ENCODE measurements at places on chromosomes 5 and 9.

- DNase-seq = no peak
Measured at GRCh38 chr5:131377785-131378325, 114.0 kb downstream of the CDC42SE2 start.

DNA sequence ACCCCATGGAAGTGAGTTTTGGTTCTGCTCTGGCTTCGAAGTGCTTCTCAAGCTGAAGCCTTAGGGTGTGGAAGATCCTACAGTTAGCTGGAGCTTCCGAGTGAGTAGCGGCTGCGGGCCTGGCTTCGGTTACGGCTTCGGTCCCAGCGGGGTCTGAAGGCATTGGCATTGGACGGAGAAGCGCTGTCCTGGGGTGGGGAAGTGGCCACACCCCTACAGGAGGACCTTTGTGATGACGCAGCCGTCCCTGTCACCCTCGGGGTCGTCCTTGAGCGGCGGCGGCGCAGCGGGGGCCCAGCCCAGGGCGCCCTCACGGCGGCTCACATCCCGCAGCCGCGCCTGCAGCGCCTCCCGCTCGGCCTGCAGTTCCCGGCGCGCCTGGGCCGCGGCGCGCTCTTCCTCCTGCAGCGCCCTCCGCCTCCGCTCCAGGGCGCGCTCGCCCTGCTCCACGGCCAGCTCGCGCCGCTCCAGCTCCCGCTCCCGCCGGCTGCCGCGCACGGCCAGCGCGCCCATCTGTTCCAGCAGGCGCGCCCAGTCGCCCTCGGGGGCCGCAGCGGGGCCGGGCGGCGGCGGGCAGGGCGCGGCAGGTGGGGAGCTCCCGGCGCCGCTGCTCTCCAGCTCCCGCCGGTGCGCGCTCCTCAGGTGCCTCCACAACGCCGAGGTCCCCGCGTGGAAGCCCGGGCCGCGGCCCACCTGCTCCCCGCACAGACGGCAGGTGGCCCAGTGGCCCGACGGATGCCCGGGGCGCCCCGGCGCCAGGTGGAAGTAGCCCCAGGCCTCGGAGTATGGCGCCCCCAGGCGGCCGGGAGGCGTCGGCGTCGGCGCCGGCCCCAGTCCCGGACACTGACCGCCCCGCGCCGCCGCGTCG lies 9.9 kb downstream of the ZBED3 start:
- DNase-seq = no peak

GRCh38 chr5:117748336-117748735 lies 1173.7 kb upstream of the SEMA6A start:
- no peak for DNase-seq

DNA sequence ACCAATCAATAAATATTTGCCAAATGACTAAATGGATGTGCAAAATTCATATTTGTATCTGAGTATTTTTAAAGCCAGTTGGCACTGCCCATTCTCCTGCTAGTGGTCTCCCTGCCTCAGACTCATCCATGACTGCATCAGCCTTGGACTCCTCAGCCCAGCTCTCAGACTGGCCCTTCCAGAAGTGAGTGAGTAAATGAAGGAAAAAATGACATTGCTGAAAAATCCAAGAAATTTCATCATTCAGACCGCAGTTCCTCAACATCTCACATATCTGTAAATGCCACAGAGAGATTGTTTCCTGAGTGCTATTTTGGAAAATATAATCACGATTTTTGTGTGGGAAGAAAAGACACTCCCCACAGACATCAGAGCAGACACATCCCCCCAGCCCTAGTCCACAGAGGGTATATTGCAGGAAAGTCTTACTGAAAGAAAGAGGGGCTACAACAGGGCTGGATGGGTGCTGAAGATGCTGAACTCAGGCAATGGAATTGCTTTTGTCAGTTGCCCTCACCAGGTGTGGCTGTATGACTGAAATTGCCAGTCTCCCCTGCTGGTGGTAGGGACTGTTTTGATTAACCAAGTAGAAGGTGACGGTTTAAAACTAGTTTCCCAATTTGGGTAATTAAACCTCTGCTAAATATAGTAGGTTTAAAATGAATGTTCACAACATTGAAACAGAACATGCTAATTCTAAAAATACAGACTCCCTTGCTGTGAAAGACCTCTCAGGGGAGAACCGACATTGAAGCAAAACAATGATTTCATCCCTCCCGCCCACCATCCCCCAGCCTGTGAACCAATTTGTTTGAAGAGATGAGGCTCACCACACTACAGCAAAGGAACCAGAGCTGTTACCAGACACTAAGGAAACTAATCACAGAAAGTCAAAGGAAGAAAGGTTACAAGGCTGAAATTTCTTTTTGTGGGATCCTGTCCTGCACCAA lies 158.8 kb downstream of the DEPDC1B start:
- peak; percentile 90 for DNase-seq

- no peak for DNase-seq
Measured at GRCh38 chr5:147832541-147832940, 1.1 kb upstream of the SPINK1 start.

DNA sequence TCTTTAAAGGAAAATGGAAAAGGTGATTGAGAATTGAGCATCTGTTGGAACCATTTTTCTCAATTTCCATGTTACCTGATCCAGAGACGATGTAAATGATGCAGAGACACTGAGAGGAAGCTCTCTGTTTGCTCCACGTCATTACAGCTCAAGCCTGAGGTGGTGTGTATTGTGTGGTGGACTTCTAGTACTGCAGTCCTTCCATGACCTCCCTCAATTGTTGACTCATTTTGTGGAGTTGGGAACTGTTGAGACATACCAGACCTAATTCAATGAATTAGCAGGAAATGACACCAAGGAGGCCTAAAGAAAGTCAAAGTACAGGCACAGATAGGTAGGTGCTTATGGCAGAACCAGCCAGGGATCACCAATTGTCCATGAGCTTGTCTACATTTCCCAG lies 15.6 kb upstream of the LVRN start:
- DNase-seq = no peak

- DNase-seq = no peak
Measured at GRCh38 chr5:176409765-176410164, 6.6 kb downstream of the CLTB start.

- no peak for DNase-seq
Measured at GRCh38 chr9:36258996-36259533, 817 bp upstream of the GNE start.

GRCh38 chr5:84202136-84202535 lies 182.5 kb downstream of the EDIL3 start:
- DNase-seq = no peak

DNA sequence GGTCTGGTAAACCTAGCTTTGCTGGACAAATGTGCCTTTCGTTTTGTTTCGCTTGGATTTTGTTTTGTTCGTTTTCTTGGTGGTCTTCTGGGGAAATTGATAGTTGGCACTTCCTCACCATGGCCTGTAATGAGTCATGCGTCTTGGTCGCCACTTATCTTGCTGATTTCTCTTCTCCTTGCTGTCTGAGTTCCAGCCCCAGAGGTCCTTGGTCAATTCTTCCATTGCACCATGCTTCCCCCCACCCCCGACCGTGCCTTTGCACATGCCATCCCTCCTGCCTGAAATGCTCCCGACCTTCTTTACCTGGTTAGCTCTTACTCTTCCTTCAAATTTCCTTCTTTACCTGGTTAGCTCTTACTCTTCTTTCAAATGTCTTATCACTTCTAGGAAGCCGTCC lies 168.7 kb upstream of the MSX2 start:
- no peak for DNase-seq

GRCh38 chr5:67648201-67648671 lies 451.6 kb upstream of the CD180 start:
- no peak for DNase-seq

DNA sequence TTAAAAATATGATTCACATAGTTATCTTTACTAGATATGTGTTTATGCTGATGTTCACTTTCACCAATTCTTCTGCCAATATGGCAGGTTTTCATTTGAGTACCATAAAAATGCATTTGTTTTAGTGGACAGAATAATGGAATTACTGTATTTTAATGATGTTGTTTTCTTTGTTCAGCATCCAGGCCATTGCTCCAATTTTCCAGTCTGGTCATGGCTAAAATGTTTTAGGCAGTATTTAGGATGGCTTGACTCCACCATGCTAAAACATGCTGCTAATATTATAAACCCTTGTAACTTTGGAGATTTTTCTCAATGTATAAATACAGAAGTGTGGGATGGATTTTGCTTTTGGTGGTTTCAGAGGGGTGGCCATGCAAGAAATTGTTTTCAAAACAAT lies 273.0 kb upstream of the RPS23 start:
- DNase-seq = no peak

DNA sequence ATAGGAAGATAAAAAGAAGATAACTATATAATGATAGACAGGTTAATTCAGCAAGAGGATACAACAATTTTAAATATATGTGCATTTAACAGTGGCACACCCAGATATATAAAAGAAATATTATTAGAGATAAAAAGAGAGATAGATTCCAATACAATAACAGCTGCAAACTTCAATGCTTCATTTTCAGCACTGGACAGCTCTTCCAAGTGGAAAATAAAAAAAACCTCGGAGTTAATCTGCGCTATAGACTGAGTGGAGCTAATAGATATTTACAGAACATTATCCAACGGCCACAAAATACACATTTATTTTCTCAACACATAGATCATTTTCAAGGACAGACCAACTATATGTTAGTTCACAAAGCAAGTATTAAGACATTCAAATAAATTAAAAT lies 1229.5 kb upstream of the CDH6 start:
- DNase-seq = no peak

GRCh38 chr5:108655750-108656450 lies 91.8 kb upstream of the FER start:
- no peak for DNase-seq

GRCh38 chr9:89000973-89001916 lies 10.0 kb downstream of the S1PR3 start:
- DNase-seq = no peak

DNA sequence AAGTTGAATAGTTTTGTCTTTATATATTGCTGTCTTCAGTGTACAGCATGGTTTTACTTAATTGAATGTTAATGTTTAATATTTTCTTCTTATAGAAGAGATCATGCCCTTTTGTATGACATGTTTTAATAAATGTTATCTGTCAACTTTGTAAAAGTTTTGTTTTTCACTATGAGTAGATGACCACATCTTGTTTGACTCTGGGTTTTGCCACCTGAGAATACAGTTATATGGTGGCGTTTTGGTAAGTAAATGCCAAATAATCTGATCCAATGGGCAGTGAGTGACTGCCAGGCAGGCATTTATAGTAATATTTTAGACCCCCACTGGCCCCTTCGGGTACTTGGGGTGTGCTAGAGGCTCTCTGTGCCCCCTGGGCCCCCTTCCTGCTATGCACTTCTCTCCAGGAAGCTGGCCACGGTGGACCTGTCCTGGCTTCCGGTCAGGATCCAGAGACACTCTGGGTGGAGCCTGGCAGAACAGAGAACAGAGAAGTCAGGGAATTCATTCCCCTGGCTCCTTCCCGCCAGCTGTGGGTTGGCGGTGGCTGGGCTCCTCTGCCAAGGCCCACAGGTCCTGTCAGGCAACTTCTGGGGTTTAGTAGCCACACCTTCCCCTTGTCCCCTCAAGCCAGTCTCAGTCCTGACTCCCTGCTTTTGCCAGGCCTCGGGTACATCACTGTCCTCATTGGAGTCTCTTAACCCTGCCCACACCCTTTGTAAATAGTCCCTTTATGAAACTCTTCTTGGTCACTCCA lies 22.2 kb upstream of the ZBTB34 start:
- no peak for DNase-seq

DNA sequence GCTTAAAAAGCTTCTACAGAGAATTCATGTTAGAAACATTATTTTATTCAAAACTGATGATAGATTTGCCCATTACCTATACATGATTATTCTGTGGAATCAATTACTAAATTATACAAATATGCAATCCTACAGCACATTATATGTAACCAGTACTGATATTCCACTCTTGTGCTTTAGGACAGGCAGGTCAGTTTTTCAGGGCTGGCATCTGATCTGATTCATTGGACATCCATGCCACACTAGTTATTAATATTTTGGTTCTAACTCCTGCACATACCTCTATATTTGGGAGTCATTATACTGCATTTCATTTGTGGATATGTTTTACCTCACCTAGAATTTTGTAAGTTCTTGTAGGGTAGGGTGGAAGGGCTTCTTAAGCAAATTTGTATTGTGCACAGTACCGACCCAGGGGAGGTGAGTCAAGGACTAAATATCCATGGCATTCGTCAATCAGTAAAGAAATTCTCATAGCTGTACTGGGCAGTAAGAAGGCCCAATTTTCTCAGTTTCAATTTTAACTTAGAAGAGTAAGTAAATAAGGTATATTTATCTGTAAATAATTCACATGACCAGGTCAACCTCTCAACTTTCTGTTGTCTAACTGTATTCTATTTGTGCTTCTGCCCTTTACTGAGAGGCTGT lies 33.5 kb downstream of the ELOVL7 start:
- DNase-seq = no peak

DNA sequence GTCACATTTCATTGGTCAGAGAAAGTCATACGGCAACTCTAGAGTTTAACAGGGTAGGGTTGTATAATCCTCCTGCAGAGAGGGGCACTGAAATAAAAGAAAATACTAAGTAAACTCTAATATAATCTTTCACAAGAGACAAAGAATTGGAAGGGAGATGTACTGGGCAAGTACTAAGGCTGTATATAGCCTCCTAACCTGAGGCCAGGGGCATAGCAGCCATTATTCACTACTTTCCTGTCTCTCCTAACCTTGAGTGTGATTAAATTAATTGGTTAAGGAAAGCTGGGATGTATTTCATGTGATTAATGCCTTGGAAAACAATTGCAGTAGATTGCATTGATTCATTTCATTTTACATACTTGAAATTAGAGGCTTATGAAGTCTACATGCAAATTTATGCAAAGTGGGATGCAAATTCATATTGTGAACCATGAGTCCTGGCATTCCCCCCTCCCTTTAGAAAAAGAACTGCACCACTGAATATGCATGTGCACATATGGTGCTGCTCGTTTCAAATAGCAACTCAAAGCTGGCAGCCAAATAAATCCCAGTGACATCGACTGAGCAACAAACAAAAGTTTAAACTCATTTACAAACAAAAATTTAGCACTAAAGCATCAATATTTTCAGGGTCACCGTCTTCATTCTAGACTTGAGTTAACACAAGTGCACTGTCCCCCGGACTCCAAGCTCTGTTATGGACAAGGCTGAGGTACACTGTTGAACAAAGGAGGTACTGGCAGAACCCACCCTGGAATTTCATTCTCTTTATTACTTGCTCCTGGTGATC lies 70.0 kb downstream of the DMAC1 start:
- DNase-seq = no peak

- no peak for DNase-seq
Measured at GRCh38 chr5:33232731-33233505, 207.8 kb upstream of the TARS1 start.
